T-helper 17 cell (primary cell): ENCODE measurements at places on chromosomes 6 and 20.

GRCh38 chr20:9344083-9344920 is 170.1 kb upstream of the LAMP5 start:
- no peaks in the 10 kb centered on the region for H3K27me3 ChIP-seq
- no peaks in the 10 kb centered on the region for H3K4me1 ChIP-seq
- no peak overlapping the region for H3K4me3 ChIP-seq
- no peak overlapping the region for H3K27ac ChIP-seq
- no peaks in the 10 kb centered on the region for H3K36me3 ChIP-seq

DNA sequence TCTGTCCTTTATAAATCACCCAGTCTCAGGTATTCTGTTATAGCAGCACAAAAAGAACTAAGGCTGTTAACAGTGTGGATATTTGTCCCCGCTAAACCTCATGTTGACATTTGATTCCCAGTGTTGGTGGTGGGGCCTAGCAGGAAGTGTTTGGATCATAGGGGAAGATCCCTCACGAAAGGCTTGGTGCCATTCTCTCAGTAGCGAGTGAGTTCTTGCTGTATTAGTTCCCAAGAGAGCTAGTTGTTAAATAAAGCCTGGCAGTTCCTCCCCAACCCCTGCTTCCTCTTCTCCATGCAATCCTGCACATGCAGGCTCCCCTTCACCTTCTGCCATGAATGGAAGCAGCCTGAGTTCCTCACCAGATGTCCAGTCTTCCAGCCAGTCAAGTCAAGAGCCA is 29.8 kb upstream of the ERVFRD-1 start:
- H3K27me3 ChIP-seq = no peaks in the 10 kb centered on the region
- H3K27ac ChIP-seq = no peak overlapping the region
- H3K4me1 ChIP-seq = peaks cover 9% of the 10 kb centered on the region
- H3K36me3 ChIP-seq = no peaks in the 10 kb centered on the region
- DNase-seq = no peak
- H3K4me3 ChIP-seq = no peak overlapping the region

- peaks cover 15% of the 10 kb centered on the region for H3K27me3 ChIP-seq
- DNase-seq = no peak
- peaks cover 2% of the 10 kb centered on the region for H3K36me3 ChIP-seq
- peaks cover 18% of the 10 kb centered on the region for H3K4me1 ChIP-seq
Observed at GRCh38 chr6:116450769-116451740, 10.1 kb upstream of the CALHM6 start.

DNA sequence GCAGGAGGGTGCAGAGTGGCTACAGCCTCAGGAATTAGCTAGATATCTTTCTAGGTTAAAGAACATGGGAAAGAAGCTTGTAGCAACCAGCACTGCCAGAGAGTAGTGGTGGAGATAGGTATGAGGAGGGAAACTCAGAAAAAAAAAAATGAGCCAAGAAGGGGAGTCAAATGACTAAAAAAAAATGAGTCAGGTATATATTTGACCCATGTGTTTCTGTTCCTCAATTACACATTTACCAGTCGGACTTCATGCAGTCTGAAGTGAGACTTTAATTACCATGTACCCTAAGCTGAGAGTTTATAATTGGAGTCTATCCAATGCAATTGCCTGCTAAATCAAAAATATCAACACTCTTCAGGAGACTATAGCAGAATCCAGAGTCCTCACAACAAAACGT is 964.6 kb downstream of the HACE1 start:
- no peak overlapping the region for H3K4me3 ChIP-seq
- no peak for DNase-seq
- no peaks in the 10 kb centered on the region for H3K4me1 ChIP-seq
- H3K27ac ChIP-seq = no peak overlapping the region

DNA sequence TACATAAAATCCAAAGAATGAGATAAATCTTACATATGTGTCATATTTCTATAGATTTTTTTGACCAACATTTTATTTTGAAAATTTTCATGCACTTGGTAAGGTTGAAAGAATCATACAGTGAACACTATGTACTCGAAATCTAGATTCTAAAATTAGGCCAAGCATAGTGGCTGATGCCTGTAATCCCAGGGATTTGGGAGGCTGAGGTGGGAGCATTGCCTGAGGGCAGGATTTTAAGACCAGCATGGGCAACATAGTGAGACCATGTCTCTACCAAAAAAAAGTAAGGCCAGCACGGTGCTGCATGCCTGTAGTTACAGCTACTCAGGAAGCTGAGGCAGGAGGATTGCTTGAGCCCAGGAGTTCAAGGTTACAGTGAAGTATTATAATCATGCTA is 158.6 kb downstream of the LAMA2 start:
- H3K27me3 ChIP-seq = no peaks in the 10 kb centered on the region
- no peak overlapping the region for H3K27ac ChIP-seq
- DNase-seq = no peak

DNA sequence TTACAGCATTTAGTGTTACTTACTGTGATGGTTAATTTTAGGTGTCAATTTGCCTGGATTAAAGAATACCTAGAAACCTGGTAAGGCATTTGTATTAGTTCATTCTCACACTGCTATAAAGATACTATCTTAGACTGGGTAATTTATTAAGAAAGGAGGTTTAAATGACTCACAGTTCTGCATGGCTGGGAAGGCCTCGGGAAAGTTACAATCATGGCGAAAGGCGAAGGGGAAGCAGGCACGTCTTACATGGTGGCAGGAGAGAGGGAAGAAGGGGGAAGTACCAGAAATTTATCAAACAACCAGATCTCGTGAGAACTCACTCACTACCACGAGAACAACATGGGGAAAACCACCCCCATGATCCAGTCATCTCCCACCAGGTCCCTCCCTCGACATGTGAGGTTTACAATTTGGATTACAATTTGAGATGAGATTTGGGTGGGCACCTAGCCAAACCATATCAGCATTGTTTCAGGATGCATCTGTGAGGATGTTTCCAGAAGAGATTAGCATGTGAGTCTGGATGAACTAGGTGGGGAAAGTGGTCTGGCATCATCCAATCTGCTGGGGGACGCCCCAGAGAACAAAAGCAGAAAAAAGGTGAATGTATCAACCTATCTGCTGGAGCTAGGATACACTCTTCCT is 76.8 kb downstream of the MKKS start:
- H3K4me3 ChIP-seq = no peak overlapping the region
- H3K27ac ChIP-seq = no peak overlapping the region
- H3K4me1 ChIP-seq = peaks cover 11% of the 10 kb centered on the region
- peaks cover 7% of the 10 kb centered on the region for H3K27me3 ChIP-seq

- no peak for DNase-seq
- peaks cover 5% of the 10 kb centered on the region for H3K36me3 ChIP-seq
- peaks cover 44% of the 10 kb centered on the region for H3K4me1 ChIP-seq
Observed at GRCh38 chr6:16132909-16133308, 4.0 kb downstream of the MYLIP start.
